Mucosa of gallbladder (tissue), 1 donor: ENCODE measurements at places on chromosomes 3 and 15. TPM values are rescaled to one million over a fixed set of nuclear protein-coding genes. Genes with fewer than 3 reads are reported as not detected.

Gene SH3GL3
- total RNA-seq, result not detected

Gene CASR
- 54.0 TPM for total RNA-seq

- DNase-seq, result peak; percentile 38
Observed at GRCh38 chr3:170622369-170623159, 36.7 kb upstream of the SLC7A14 start.

DNA sequence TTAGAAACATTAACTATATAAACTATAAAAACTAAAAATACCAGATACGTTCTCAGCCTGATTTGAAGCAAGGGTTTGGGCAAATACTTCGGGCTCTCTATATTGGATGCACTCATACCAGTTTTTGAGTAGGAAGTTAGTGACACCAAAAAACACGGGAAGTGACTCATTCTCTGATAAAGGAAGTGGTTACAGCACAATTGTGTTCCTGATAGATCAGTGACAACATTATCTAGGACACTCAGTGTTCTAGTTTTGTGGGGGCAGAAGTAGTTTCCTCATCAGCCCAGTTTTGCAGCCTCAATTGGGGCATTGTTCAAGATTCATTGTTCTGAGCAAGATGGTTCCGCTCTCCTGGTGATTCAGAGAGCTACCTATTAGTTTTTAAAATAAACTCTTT is 469.6 kb upstream of the DPPA4 start:
- DNase-seq, result no peak

DNA sequence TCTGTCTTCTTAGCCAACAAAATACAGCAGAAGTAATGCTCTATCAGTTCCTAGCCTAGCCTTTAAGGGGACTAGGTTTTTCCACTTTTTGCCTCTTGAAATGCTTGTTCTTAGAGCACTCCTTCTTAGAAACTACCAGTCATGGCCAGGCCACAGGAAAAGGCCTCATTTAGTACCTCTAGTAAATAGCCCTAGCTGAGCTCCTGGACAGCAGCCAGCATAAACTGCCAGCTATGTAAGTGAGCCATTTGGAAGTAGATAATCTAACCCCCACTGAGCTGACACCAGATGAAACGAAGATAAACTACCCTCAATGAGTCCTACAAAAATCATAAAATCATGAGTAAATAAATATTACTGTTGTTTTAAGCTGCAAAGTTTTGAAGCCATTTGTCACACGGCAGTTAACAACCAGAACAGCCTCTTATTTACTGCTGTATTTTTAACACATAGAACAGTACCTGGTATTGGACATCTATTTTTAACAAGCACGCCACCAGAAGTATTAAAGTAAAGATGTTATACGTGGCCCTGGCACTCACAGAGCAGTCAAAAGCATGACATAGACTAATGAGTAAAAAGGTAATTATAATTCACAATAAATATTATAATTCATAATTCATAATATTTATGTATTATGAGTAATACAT is 12.0 kb downstream of the TBC1D5 start:
- DNase-seq, result no peak

DNA sequence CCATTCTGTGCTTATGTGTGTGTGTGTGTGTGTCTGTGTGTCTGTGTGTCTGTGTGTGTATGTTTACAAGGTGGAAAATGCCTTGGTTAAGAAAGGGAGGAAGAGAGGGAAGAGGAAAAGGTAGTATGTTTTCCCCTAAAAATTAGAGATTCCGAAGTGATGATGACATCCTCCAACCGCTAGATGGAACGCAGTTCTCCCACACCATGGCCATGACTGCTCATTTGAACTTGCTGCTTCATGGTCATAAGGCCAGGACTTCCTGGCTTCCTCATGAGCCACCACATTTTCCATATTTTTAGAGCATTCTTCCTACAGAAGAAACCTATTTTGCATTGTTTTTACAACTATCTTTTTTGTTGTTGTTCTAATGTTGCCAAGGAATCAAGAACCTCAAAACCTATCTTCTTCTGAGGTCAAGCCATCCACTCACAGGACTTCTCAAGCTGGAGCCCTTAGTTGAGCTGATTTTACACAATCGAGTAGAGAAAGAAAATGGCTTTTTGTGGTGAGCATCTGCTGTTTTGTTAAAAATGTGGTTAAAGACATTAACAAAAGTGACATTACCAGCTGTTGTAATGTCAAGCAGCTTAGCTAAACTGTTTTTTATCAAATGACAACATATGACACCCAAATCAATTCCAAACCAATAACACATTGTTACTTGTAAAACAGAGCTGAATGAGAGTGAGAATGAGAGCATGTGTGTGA is 1091.0 kb downstream of the FHIT start:
- DNase-seq, result no peak

Gene COL8A1
- 3.7 TPM for total RNA-seq

Gene TLR9
- total RNA-seq, result 1.4 TPM

GRCh38 chr3:41936384-41936783 is 25.5 kb downstream of the ULK4 start:
- no peak for DNase-seq

GRCh38 chr3:45559560-45560118 is 34.9 kb upstream of the LIMD1 start:
- DNase-seq, result no peak

Gene SAXO2
- 12.3 TPM for total RNA-seq

Gene RASGRF1
- 0.32 TPM for total RNA-seq

Gene LAMB2
- 733 TPM for total RNA-seq

DNA sequence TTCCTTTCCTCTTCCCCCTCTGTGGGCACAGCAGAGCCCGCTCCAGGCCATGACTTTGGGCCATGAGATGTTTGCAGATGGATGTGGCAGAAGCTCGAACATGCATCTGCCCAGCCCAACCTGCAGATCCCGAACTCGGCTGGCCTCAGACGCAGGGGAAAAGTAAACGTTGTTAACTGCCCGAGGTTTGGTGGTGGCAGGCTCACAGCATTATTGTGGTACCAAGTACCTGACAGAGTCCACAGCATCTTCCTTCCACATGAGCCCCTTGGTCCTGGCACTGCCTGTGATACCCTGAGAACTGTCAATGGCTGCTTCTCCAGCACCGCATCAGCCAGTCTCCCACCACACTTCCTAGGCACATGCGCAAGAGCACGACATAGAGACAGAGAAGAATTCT is 424.3 kb downstream of the OCA2 start:
- DNase-seq, result no peak

GRCh38 chr3:24338409-24339130 is 156.1 kb downstream of the THRB start:
- no peak for DNase-seq

Gene CFAP100
- 0.40 TPM for total RNA-seq

GRCh38 chr15:86553108-86553507 is 473.4 kb downstream of the AGBL1 start:
- no peak for DNase-seq

- no peak for DNase-seq
Observed at GRCh38 chr15:90807786-90808086, 60.7 kb upstream of the FURIN start.

- no peak for DNase-seq
Observed at GRCh38 chr15:22948056-22948455, 32.1 kb downstream of the CYFIP1 start.

Gene DUOX2
- total RNA-seq, result 366 TPM

Gene CRABP1
- 1.4 TPM for total RNA-seq
